ENCODE measurements at places on chromosomes 13 and 19.

DNA sequence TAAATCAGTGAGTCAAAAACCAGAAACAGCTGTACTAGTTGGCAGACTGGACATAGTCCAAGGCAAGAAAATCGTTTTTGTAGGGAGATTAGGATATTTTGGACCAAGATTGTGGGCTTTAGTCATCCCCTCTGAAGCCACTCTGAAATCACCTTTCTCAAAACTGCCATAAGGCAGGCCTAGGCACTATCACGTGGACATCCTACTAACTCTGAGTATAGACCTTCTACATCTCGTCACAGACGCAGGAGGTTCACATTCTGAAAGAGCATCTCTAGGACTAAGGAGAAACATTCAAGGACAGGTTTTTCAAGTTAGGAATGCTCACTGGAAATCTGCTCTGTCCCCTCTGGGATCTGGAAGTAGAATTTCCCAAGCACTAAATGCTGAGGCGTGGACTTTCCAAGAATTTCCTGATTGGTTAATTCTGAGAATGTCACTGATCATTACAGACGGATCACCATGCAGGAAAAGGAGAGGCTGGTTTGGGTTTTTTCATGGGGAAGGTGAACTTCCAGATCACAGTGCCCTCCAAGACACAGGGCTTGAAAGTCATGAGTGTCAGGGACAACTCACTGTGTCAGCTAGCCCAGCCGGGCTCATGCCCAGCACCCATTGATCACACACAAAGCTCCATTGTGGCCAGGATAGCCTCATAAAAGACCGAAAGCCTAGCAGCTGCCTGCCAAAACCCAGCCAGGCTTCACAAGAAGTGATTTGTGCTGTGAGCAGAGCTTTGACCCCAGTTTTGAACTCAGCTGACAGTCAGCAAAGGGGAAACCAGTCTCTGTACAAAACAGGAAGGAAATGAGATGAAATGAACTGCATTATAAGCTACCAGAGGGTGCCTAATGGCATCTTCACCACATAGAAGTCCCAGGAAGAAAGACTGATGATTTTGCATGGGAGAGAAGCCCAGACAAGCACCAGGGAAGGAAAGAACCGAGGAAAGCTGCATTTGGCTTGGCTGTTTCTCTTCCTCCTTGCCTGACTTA lies 2.7 kb upstream of the RUBCNL start:
- H3K4me1 ChIP-seq: no peaks in the 10 kb centered on the region
- H3K36me3 ChIP-seq: no peaks in the 10 kb centered on the region
- no peak overlapping the region for H3K4me3 ChIP-seq

DNA sequence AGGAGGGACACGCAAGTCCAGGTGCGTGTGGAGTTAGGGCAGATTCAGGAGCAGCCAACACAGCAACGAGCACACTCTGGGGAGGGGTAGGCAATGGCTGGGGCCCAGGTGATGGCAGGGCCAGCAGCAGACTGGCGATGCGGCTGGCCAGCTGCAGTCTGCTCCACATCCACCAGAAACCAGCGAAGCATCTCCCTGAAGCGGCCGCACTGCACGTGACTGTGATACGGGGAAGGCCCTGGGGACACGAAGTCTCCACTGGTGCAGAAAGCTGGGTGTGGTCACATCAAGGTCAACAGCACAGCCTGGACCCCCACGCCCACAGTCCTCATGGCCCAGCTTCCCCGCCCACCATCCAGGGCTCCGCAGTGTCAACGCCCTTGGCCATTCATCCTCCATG lies 21.3 kb upstream of the EPHX3 start:
- DNase-seq: no peak
- H3K27ac ChIP-seq: peak overlapping the region; percentile 93
- H3K4me1 ChIP-seq: no peaks in the 10 kb centered on the region
- no peaks in the 10 kb centered on the region for H3K27me3 ChIP-seq

- H3K36me3 ChIP-seq: no peaks in the 10 kb centered on the region
- H3K4me3 ChIP-seq: no peak overlapping the region
- DNase-seq: no peak
Observed at GRCh38 chr13:50735071-50735470, 108.4 kb downstream of the DLEU7 start.

- no peaks in the 10 kb centered on the region for H3K36me3 ChIP-seq
- H3K27me3 ChIP-seq: no peaks in the 10 kb centered on the region
- H3K27ac ChIP-seq: no peak overlapping the region
- no peak for DNase-seq
Observed at GRCh38 chr19:39181500-39182173, 15.1 kb upstream of the NCCRP1 start.

DNA sequence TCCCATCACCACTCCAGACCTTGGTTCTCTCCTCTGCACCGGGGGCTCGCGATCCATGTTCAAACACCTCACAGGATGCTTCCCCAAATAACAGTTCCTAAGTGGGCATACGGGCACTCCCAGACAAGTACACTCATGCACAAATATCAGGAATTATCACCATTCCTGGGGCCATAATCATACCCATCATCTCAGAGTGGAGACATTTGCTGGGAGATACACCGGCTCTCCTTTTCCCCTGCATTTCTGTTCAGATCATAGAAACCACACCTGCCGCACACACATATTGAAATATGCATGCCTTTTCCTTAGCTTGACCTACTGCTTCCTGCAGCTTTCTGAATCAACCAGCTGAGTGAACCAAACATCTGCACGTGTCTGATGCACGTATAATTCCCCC lies 33.9 kb upstream of the MBNL2 start:
- no peaks in the 10 kb centered on the region for H3K27me3 ChIP-seq
- H3K4me3 ChIP-seq: no peak overlapping the region
- H3K4me1 ChIP-seq: no peaks in the 10 kb centered on the region
- no peaks in the 10 kb centered on the region for H3K36me3 ChIP-seq

- no peak overlapping the region for H3K4me3 ChIP-seq
- no peaks in the 10 kb centered on the region for H3K4me1 ChIP-seq
- no peak overlapping the region for H3K27ac ChIP-seq
Observed at GRCh38 chr19:14411161-14411937, 7.8 kb downstream of the DDX39A start.

DNA sequence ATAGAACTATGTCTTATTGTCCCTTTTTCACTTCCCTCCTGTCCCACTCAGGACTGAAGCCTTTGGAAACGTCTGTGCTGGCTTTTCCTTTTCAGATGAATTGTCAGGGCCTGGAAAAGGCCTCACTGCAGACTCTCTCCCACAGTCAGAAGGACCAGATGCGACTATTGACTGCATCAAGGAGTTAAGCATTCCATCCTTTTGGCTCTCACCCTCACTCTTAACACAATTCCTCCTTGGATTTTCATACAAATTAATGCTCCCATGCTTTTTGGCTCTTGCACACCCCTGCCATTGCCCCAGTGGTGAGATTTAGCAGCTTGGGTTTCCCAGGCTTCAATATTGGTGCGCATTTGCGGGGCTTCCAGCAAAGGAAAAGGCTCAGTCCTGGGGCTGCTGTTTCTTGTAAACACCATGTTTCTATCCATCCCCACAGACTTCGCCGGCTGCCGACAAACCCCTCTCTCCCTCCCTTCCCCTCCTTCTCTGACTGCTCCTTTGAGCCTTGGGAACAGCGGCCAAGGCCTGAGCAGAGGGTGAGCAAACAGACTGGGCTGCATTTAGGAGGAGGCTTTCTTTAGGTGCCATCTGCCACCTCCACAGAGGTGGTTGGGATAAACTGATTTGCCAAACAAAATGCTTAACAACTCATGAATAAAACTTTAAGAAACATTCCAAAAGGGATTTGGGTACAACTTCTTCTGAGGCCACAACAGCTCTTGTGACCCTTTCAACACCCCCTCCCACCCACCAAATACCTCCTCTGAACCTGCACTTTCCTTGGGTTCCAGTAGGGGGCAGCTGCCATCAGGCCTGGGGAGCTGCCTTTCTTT lies 48.6 kb upstream of the PCDH8 start:
- no peak overlapping the region for H3K27ac ChIP-seq
- H3K4me1 ChIP-seq: no peaks in the 10 kb centered on the region
- H3K27me3 ChIP-seq: no peaks in the 10 kb centered on the region

DNA sequence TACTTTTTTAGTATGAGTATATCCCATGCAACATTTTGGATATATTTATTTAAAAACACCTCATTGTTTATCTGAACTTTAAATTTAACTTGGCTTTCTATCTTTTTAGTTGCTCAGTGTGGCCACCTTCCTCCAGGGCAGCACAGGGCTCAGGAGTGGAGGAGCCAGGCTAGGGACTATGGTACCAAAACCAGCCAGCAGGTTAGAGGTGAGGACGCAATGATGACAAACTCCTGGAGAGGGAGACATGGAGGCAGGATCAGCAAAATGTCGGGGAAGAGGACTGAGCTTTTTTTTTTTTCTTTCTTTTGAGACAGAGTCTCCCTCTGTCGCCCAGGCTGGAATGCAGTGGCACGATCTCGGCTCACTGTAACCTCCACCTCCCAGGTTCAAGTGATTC lies 29.6 kb upstream of the CALM3 start:
- H3K27ac ChIP-seq: no peak overlapping the region
- H3K36me3 ChIP-seq: no peaks in the 10 kb centered on the region
- H3K4me3 ChIP-seq: no peak overlapping the region
- no peaks in the 10 kb centered on the region for H3K4me1 ChIP-seq
- H3K27me3 ChIP-seq: no peaks in the 10 kb centered on the region
- no peak for DNase-seq

DNA sequence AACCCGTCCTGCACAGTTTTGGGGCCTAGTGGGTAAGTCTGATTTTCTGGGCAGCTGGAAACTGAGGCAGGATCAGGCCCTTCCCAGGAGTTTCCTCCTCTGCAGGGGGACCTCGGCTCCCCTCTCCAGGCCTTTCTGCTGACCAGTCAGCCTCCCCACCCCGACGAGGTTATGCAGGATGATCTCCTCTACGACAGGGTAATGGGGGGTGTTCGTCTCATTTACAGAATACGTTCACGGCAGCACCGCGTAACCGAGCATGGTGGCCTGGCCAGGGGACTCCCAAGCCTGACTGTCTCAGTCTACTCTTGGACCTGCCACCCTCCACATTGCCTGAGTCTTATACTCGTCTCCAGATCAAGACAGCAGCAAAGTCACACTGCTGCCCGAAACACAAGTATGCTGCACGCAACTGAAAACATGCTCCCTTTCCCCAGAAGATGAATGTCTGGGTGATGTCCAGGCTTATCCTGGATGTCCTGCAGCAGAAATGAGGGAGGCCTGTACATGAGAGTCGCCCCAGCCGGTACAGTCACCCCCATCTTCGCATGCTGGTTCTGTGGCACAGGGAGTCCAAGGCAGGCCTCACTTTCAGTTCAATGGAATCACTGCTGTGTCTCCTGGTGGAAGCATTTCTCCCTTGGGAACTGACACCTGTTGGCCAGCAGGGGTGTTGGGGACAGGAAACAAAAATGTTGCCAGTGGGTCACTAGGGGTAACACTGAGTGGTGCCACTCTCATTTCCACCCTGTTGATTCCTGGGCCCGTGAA lies 120.8 kb downstream of the SOX1 start:
- no peak overlapping the region for H3K4me3 ChIP-seq
- no peaks in the 10 kb centered on the region for H3K27me3 ChIP-seq
- no peaks in the 10 kb centered on the region for H3K4me1 ChIP-seq
- no peak overlapping the region for H3K27ac ChIP-seq

- H3K27ac ChIP-seq: no peak overlapping the region
- H3K4me1 ChIP-seq: no peaks in the 10 kb centered on the region
- no peaks in the 10 kb centered on the region for H3K36me3 ChIP-seq
- no peaks in the 10 kb centered on the region for H3K27me3 ChIP-seq
- no peak overlapping the region for H3K4me3 ChIP-seq
- DNase-seq: no peak
Observed at GRCh38 chr13:110447058-110447511, 114.4 kb downstream of the RAB20 start.

DNA sequence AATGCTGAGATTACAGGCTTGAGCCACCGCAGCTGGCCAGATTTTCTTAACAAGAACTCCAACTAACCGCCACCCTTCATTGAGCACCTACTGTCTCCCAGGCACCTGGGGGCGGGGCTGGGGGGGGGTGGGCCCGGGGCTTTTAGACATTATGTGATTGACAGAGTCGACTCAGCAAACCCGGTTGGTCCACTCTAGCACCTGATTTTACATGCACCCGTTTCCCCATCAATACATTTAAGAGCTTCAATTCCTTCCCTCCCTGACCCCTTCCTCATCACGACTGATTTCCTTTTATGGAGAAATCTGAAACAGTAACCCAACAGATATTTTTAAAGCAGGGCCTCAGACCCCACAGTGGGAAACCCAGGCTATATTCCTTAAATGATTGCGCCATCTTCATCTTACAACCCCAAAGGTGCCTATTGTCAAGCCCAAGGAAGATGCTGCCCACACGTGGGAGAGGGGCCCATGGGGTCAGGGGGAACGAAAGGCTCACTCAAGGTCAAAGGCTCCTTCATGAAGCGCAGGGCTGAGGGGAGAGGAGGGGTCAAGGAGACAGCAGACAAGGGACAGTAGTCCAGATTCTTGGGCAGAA lies 1.8 kb downstream of the INSR start:
- H3K4me1 ChIP-seq: no peaks in the 10 kb centered on the region
- no peak for DNase-seq
- H3K27ac ChIP-seq: peak overlapping the region; percentile 45
- peak overlapping the region; percentile 90 for H3K4me3 ChIP-seq

DNA sequence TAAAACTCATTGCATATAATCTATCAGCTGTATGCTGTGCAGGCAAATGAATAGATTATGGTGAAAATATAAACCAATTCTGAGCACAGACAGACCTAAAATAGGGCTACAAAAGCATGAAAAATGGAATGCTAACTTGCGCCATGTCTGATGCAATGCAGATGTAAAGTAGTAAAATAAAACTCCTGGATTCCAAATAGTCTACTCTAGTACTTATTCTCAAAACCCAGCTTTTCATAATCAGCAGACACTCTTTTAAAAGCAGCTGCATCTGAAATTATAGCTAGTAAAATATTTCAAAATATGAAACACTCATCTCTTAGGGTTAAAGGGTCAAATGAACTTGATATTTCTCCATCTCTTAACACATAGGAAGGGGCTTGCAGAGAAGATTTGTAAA lies 4.7 kb upstream of the POMP start:
- H3K4me3 ChIP-seq: no peak overlapping the region
- H3K36me3 ChIP-seq: no peaks in the 10 kb centered on the region
- no peaks in the 10 kb centered on the region for H3K27me3 ChIP-seq
- H3K4me1 ChIP-seq: peaks cover 1% of the 10 kb centered on the region
- DNase-seq: no peak

DNA sequence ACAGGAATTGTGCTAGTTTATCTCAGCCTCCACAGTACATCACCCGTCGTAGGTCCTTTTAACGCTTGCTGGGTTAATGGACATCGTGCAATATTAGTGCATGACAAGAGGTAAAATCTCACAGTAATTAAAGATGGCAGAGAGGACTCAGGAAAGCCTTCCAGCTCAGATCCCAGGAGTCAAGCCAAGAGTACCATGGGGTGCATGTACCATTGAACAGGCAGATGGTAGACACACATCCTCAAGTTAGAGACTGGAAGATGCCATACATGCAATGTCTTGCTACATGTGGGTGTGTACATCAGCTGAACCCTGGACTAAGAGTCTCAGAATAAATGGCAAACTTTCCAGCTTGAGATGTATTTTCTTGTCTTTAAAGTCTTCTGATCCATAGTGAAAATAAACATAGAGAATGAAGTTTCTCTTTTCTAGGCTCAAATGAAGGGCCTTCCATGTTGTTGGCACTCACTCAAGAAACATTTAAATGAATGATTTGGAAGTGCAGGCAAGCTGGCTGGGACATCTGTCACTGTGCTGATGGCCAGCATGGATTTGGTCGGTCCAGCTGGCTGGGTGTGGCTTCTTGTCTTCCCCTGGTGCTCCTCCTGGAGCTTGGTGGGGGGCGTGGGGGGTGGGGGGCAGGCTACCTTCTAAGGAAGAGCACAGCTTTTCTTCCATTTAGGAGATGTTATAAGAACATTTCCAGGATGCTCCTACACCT lies 290.9 kb upstream of the MAB21L1 start:
- H3K27me3 ChIP-seq: no peaks in the 10 kb centered on the region
- no peak for DNase-seq
- no peaks in the 10 kb centered on the region for H3K4me1 ChIP-seq
- H3K36me3 ChIP-seq: no peaks in the 10 kb centered on the region
